Activated CD8-positive, alpha-beta memory T cell treated with anti-CD3 and anti-CD28 coated beads, Interleukin-2, amount 10 ng/mL, durations not matched to agents 7 days and 5 days (primary cell): ENCODE measurements at places on chromosomes 6 and 20.

- no peak overlapping the region for H3K4me3 ChIP-seq
- peaks cover 8% of the 10 kb centered on the region for H3K4me1 ChIP-seq
- H3K27me3 ChIP-seq: no peaks in the 10 kb centered on the region
- no peak overlapping the region for H3K27ac ChIP-seq
Measured at GRCh38 chr6:3013486-3013885, 13.8 kb downstream of the NQO2 start.

GRCh38 chr6:100435299-100435698 lies 29.4 kb downstream of the SIM1 start:
- DNase-seq: no peak
- H3K4me3 ChIP-seq: no peak overlapping the region
- peaks cover 42% of the 10 kb centered on the region for H3K27me3 ChIP-seq
- no peak overlapping the region for H3K27ac ChIP-seq
- no peaks in the 10 kb centered on the region for H3K4me1 ChIP-seq

- no peak overlapping the region for H3K27ac ChIP-seq
- H3K4me3 ChIP-seq: no peak overlapping the region
- no peaks in the 10 kb centered on the region for H3K4me1 ChIP-seq
- no peaks in the 10 kb centered on the region for H3K36me3 ChIP-seq
Measured at GRCh38 chr20:17795501-17796071, 95.8 kb downstream of the BANF2 start.

- H3K27me3 ChIP-seq: no peaks in the 10 kb centered on the region
- no peak overlapping the region for H3K4me3 ChIP-seq
- DNase-seq: no peak
- peaks cover 5% of the 10 kb centered on the region for H3K36me3 ChIP-seq
Measured at GRCh38 chr6:15033850-15034203, 212.0 kb upstream of the JARID2 start.

GRCh38 chr20:53985150-53985518 lies 85.3 kb downstream of the BCAS1 start:
- no peak overlapping the region for H3K27ac ChIP-seq
- DNase-seq: no peak
- peaks cover 16% of the 10 kb centered on the region for H3K4me1 ChIP-seq
- no peak overlapping the region for H3K4me3 ChIP-seq

DNA sequence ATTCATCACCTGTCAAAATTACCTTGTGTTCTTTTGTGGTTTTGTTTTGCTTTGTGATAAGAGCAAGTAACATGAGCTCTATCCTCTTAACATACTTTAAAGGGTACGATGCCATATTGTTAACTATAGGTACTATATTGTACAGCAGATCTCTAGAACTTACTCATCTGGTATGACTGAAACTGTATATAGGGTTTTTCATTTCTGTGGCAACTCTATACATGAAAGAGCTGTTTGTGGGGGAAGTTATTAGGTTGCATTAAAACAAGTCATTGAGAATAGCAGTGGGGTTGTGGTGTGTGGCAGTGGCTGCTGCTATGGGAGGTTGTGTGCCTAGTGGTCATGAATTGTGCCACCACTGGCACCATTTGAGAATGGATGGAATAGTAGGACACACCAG lies 268.4 kb downstream of the KCNQ5 start:
- no peaks in the 10 kb centered on the region for H3K4me1 ChIP-seq
- peaks cover 5% of the 10 kb centered on the region for H3K36me3 ChIP-seq
- no peak overlapping the region for H3K27ac ChIP-seq
- no peak for DNase-seq
- peaks cover 6% of the 10 kb centered on the region for H3K27me3 ChIP-seq
- no peak overlapping the region for H3K4me3 ChIP-seq

DNA sequence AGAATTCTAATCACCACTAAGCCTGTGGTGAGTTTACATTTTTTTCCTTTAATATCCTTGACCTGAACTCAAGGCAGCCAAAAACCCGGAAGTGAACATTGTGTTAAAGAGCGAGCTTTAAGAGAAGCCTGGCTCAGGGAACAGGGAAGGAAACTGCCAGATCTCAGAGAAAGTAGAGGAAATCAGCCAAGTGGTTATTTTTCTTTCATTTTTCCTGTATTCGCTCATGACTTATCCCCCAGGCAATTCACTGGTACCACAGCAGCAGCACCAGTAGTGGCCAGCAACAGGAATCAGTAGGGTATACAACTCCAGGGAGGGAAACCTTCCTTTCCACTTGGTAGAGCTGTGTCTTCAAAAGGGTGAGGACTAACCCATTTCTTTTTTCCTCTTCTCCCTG lies 89.6 kb upstream of the HMGCLL1 start:
- H3K36me3 ChIP-seq: no peaks in the 10 kb centered on the region
- no peaks in the 10 kb centered on the region for H3K4me1 ChIP-seq
- DNase-seq: no peak
- no peak overlapping the region for H3K4me3 ChIP-seq
